ENCODE measurements at places on chromosomes 3 and 15.

DNA sequence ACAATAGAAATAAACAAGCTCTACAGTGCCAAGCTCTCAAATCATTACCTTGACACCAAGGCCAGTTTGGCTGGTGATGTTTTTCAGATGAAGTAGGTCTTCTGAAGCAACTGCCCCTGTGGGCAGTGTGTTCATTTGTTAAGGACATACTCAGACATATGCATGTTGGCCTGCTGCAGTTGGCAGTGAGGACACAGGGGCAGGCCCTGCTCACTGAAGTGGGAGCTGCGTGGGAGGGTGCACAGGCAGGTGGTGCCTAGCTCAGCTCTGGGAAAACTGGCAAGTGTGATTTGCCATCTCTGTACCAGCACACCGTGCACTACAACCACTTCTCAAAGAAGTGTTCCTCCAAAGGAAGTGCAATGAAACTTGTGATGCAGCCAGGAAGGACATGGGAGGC is 28.5 kb upstream of the SNRK start:
- no peak for DNase-seq

- DNase-seq: no peak
These were observed 816.4 kb downstream of the ROBO1 start for GRCh38 chr3:78951342-78951945.

DNA sequence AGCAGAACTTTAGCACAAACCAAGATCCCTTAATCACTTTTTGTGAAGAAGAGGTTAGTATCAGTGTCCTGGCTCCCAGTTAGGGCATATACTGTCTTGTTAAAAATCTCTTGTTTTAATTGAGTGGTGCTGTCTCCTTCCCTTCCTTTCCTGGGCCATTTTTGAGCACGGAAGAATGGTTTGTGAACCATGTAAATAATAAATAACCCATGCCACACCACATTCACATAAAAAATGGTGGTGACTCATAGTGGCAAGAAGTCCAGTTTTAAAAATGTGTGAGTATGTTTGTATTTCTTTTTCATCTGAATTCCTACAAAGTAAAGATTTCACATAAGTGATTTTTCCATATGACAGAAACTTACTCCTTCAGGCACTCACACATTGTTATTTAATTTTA is 59.1 kb upstream of the SPRED1 start:
- DNase-seq: no peak

DNA sequence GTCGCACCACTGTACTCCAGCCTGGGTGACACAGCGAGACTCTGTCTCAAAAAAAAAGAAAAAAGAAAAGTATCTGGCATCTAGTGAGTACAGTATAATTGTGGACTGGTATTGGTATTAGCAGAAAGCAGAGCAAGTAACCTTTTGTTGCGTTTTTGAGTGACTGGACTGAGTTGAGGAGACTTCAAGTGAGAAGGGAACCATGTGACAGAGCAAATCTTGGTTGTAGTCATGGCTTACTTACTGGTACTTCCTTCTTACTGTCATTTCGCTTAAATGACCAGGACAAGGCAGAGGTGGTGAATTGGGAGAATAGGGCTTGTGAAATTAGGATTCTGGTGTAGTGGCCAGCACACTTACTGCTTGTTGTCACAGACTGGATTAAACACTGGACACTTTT is 20.6 kb downstream of the RTF1 start:
- no peak for DNase-seq

DNA sequence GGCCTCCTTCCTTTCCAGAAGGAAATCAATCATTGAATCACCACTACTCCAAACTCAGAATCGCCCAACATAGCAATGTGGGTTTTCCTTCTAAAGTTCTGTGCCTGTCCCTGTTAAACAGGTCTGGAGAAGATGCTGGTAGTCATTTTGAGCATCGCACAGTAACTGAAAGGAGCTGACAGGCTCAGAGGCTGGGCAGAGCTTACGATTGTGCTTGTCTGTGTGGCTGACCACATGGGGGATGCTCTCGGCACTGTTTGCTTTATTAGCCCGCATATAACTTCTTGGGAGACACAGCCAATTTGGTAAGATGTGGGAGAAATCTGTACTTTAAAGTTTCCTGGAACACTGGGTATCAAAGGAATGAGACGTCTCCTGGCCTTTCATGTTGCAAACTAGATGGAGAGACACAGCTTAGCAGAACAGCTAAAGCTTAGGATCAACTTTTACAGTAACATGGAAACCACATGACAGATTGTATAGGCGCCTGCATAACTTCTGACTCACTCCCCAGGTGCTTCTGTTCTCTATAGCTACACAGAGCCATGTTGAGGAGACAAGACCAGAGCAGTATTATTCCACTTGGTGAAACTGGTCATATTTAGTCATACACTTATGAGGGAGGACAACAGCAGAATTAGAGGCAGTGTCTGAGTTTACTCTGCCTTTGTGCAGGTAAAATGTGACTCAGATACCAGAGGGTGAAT is 374.1 kb downstream of the RORA start:
- DNase-seq: no peak

- DNase-seq: no peak
These were observed 14.7 kb upstream of the HDC start for GRCh38 chr15:50280271-50280670.

DNA sequence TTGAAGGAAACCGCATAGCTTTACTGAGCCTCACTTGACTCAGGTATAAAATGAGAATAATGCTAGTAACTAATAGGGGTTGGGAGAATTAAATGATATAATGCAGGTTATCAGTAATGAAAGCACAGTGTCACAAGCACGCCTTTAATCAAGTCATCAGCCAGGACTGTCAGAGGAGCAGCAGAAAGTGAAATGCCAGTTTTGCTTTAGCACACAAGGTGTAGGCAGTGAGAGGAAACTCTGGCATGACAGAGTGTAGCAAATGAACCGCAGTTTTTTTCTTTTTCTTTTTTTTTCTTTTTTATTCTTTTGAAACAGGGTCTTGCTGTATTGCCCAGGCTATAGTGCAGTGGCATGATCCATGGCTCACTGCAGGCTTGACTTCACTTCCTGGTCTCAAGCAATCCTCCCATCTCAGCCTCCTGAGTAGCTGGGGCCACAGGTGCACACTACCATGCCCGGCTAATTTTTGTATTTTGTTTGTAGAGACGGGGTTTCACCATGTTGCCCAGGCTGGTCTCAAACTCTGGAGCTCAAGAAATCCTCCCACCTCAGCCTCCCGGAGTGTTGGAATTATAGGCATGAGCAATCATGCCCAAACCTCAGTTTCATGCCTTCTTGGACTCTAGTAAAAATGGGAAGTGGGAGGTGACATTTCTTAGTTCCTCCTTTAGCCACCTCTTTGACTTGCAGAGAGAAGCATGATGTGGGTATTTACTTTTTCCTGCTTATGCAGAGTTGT is 9.7 kb upstream of the SCAANT1 start:
- DNase-seq: no peak

DNA sequence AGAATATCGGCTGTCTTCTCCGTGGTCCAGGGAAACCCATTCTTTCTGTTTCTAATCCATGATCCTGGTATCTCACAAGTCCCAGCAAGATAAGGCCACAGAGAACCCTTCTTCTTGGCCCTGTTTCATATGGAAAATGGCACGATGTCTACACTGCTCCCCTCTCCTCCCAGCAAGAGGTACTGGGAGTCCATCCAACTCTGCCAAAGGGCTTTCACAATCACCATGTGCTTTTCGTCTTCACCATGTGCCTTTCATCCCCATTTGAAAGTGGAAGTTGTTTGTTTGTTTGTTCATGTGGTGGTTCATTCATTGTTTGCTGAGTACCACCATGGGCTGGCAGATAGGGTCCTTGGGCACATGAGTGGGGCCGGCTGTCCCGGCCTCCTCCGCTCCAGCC is 5.5 kb downstream of the ITIH3 start:
- DNase-seq: no peak

GRCh38 chr15:90153658-90154057 is 47.5 kb upstream of the SEMA4B start:
- no peak for DNase-seq

DNA sequence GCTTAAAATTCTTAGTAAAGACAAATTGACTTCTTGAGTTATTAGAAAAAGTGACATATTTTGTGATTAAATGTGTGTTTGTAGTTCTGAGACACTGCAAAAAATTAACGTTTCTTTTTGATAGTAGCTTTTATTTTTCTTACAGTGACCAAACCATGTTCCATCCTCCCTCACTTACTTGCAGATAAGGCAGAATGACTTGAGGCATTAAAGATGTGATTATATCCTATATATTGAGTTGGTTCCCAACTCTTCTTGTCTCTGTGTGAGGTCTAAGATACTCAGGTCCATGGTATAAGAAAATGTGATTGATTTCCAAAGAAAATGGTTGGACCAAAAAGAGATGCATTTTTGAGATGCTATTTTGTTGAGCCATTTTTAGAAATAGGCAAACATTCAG is 238.3 kb upstream of the NR2F2 start:
- DNase-seq: no peak

GRCh38 chr3:27658741-27659140 is 63.4 kb downstream of the EOMES start:
- DNase-seq: no peak

- no peak for DNase-seq
These were observed 40.9 kb downstream of the TRPM1 start for GRCh38 chr15:31060429-31061140.

DNA sequence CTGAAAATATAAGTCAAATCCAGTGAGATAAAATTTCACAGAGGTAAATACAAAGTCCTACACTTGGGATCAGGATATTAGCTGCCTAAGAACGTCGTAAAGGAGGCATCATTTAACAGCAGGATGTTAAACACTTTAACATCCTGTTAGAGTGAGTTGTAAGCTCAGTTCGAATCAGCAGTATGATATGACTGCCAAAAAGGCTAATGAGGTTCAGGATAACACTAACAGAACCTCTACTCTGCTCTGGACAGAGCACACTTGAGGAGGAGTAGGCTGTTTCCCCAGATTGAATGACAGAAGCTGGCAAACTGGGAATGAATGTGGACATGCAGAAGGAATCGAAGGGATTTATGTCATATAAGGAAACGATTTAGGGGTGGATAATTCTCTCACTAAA is 227.1 kb upstream of the CD96 start:
- DNase-seq: no peak

GRCh38 chr3:134430950-134431445 is 54.8 kb downstream of the ANAPC13 start:
- DNase-seq: no peak

GRCh38 chr15:31867536-31868442 is 162.5 kb upstream of the CHRNA7 start:
- DNase-seq: no peak

GRCh38 chr3:98528474-98529346 is 3.1 kb upstream of the GPR15 start:
- no peak for DNase-seq

DNA sequence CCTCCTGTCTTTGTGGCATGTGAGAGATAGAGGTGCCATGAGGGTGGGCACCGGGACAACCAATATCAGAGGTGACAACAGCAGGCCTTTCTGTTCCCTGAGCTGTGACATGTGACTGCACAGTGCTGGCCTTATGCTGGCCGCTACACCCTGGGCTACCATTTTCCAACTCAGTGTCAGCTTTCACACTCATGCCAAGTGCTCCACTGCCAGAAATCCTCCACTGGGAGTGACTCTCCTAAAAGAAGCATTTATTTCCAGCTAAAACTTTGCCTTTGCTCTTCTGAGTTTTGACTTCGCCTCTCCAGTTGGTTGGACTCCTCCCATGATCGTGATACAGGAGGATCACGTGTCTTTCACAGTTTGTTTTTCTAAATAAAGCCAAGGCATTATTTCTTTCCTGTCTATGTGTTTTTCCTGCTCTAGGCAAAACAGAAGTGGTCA is 31.4 kb downstream of the CA12 start:
- DNase-seq: no peak

GRCh38 chr3:190099099-190099498 is 21.6 kb downstream of the P3H2 start:
- DNase-seq: no peak

Data from GM04504 (cell line).